Activated CD4-positive, alpha-beta T cell treated with anti-CD3 and anti-CD28 coated beads for 36 hours (primary cell): ENCODE measurements at places on chromosomes 4 and X. TPM values are rescaled to one million over a fixed set of nuclear protein-coding genes. Genes with fewer than 3 reads are reported as not detected.

GNRHR gene
- total RNA-seq, result not detected

GRCh38 chr4:94181815-94182214 is 25.9 kb upstream of the SMARCAD1 start:
- DNase-seq, result no peak

TDO2 gene
- total RNA-seq, result not detected

DMD gene
- total RNA-seq, result 1.8 TPM

- DNase-seq, result no peak
These were observed 10.4 kb downstream of the SLC9B1 start for GRCh38 chr4:103008875-103009729.

DNA sequence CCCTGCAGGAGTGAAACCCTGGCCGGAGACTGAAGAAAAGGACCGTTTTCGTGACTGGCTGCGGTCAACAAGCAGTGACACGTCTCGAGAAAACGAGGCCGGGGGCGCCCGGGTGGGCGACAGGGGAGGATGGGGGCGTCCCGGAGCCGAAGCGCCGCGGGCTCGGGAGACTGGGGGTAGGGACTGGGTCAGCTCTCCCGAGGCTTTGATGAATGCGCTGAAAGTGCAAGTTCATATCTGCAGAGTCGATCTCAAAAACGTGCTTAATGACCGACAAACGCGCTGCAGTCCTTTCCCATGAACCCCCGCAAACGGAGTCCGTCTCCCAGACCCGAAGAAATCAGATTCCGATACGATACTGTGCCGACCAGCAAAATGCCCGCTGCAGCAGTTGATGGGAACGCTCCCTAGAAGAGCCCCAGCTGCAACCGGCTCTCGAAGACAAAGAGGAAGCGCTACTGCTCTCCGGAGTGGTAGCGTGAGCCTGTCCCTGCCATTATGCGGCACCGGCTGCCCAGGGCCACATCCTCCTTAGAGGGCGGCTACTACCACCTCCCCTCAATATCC is 806 bp upstream of the CD99L2 start:
- DNase-seq, result peak; percentile 34

GRCh38 chrX:12997906-12998687 is 23.2 kb downstream of the TMSB4X start:
- peak; percentile 34 for DNase-seq

DNA sequence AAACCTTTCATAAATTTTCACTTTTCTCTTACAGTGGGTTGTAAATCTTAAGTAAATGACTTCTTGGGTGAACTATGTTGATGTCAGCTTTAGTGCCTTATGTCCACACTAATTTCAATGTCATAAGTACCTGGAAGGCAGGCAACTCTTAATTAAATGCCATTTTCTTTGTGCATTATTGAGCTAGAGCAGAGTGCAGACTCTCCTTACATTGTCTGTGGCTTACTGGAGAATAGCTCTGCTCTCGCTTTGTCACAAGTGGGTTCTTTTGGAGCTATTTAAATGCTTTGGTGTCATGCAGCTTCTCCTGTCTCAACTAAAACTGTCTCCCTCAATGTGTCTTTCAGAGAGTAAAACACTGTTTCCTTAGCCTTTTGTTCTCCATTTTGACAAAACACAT is 411.6 kb downstream of the STIM2 start:
- no peak for DNase-seq

DNA sequence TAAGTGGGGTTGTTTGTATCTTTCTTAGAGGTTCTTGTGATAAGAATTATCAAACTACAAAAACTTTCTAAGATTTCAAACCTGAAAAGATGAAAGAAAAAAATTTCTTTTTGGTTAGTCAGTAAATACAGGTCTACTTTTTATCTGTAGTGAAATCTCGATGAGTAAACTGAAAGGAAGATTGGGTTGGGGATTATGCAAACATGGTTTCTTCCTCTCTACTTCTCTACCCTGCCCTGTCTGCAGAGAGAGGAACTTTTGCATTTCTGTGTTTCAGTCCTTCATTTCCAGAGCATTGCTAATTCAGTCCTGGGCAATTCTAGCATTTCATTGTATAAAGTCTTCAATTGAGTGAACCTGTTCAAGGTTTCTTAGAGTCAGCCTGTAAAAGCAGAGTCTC is 51.6 kb upstream of the IL2 start:
- DNase-seq, result no peak

- DNase-seq, result no peak
These were observed 506.0 kb upstream of the FAM241A start for GRCh38 chr4:111639120-111639690.

- peak; percentile 34 for DNase-seq
These were observed 28.8 kb upstream of the CFAP47 start for GRCh38 chrX:35890699-35891098.

DNA sequence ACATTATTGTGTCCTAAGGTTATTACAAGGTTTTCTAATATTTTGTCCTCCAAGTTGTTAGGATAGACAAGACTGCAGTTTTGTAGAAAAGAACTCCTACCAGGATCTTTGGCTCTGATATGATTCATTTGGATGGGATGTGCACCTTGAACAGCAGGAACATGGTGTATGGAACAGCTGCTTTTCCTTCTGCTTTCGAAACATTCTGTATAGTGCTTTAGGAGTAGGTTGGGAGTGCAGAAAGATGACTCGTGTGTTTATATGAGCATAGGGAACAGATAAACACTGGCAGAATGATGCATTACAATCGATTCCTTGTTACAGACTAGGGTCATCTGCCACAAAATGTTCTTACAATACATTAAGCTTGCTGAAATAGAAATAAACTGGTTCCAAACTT is 790.1 kb downstream of the DMD start:
- DNase-seq, result no peak

CRMP1 gene
- not detected for total RNA-seq

- DNase-seq, result no peak
These were observed 69.6 kb downstream of the ENPP6 start for GRCh38 chr4:184147858-184148737.

GRCh38 chr4:115158296-115158695 is 44.9 kb upstream of the NDST4 start:
- DNase-seq, result no peak

IBSP gene
- not detected for total RNA-seq

- no peak for DNase-seq
These were observed 3.7 kb downstream of the CTAG2 start for GRCh38 chrX:154649503-154650220.

GRCh38 chr4:73964862-73965611 is 16.8 kb downstream of the PF4 start:
- DNase-seq, result no peak

RAB39B gene
- total RNA-seq, result 16.4 TPM

- DNase-seq, result peak; percentile 25
These were observed 39.3 kb downstream of the ING2 start for GRCh38 chr4:183544109-183544508.

UGT2A1 gene
- total RNA-seq, result not detected

DNA sequence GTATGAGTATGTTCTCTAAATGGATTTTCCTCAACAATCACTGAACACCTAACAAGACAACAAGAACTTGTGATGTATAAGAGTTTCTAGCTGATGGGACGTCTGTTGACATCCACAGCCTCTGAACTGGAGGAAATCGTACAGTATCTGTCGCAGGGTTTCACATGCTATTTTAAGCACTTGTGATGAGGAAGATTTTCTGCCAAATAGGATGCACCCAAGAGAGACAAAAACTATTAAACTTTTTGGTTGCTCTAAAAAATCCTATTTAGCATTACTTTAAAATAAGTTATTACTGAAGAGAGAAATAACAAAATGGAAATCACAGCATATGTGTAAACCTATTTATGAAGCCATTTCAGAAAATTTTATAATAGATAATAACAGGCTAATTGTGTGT is 356.1 kb upstream of the SLC7A11 start:
- DNase-seq, result no peak

- no peak for DNase-seq
These were observed 119.5 kb upstream of the LIMCH1 start for GRCh38 chr4:41418444-41418843.

C1GALT1C1 gene
- 18.2 TPM for total RNA-seq

DNA sequence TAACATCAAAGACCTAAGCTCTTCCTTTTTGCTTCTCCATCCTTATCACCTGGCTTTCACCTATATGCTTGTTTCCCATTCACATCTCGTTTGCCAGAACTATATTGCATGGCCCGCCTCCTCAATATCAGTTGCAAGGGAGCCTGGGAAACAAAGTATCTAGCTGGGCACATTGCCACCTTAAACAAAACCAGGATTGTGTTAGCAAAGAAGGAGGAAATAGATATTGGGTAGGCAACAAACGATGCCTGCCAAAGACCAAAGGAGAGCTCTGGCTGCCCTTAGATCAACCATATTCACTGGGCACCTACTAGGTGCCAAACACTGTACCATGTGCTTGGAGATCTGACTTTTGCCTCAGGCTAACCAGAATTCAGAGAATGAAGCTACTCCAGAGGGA is 107.5 kb downstream of the GRIA3 start:
- no peak for DNase-seq

DNA sequence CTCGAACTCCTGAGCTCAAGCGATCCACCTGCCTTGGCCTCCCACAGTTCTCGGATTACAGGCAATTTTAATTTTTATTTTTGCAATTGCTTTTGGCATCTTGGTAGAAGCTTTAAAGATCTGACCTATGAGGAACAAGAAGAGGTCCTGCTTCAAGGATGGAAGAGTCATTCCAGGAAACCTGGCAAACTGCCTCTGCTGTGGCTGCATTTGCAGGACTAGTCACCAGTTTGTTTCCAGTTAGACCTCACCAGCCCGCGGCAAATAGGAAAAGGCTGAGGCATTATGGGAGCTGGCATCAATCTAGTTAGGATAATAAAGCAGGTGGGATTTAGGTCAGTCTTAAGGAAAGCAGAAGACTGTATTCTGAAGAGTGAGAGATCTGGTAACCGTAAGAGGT is 51.9 kb upstream of the LAS1L start:
- DNase-seq, result no peak

TNIP3 gene
- total RNA-seq, result 4.8 TPM

DNA sequence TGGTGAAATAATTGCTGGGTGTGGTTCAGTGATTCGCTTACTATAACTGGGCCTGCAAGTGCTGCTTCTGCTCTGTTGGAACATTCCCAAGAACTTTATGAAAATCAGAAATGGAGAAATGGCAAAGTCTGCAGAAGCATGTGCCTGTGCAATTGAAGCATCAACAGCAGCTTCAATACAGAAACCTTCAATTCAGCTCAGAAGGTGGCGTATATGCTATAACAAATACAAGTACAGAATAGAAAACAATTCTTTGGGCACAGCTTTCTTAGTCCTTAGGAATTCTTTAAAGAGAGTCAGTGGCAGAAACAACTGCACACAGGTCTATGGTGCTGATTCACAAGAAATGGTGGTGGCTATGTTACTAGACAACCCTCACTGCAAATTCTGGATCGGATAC is 18.0 kb upstream of the PDHA2 start:
- DNase-seq, result no peak

- DNase-seq, result no peak
These were observed 347.4 kb upstream of the MAGEB2 start for GRCh38 chrX:29867971-29868370.

DNA sequence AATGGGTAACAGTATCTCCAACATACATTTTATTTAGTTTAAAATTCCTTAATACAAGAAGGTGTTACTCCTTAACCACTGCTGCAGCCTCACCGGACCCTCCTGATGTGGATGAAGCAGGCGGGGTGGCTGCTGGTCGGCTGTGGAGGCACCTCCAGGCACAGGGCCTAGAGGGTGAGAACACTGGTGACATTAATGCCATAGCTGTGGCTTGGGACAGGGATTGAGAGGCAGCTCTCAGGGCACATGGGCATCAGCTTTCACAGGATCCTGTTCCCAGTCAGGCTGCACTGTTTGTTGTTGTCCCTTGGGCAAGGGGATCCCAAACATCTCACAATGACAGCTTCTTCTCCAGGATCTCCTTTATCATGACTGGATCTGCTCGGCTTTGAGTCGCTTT is 90.0 kb downstream of the GATB start:
- DNase-seq, result no peak

STATH gene
- total RNA-seq, result not detected

GRCh38 chr4:33873791-33874190 is 2370.5 kb downstream of the ARAP2 start:
- no peak for DNase-seq

- DNase-seq, result no peak
These were observed 5.3 kb downstream of the HCFC1 start for GRCh38 chrX:153966283-153966688.

MAGEA2 gene
- total RNA-seq, result not detected

LRCH2 gene
- not detected for total RNA-seq

- no peak for DNase-seq
These were observed 31.5 kb downstream of the SLC9A7 start for GRCh38 chrX:46727441-46727840.

PPBP gene
- total RNA-seq, result not detected

DNA sequence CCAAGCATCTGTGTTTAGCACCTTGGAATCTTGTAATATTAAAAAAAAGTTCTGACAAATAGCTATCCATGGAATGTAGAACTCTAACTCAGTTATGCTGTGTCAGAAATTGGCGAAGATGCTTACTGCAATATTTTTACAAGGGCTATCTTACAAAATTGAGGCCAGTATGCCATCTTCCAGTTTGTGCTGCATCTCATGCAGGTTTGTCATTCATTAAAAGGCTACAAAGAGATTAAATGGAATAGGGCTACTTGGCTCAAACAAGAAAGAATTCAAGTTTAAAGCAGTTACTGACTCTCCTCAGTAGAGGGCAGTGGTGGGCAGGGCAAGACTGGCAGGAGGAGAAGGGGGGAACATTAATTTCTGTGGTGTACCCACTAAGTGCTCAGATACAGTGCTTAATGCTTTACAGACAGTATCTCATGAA is 66.5 kb downstream of the SHROOM4 start:
- DNase-seq, result peak; percentile 22

GRCh38 chr4:67701517-67701850 is 529 bp upstream of the UBA6 start:
- DNase-seq, result no peak

- DNase-seq, result no peak
These were observed 103.5 kb upstream of the NOCT start for GRCh38 chr4:138911909-138912703.

DNA sequence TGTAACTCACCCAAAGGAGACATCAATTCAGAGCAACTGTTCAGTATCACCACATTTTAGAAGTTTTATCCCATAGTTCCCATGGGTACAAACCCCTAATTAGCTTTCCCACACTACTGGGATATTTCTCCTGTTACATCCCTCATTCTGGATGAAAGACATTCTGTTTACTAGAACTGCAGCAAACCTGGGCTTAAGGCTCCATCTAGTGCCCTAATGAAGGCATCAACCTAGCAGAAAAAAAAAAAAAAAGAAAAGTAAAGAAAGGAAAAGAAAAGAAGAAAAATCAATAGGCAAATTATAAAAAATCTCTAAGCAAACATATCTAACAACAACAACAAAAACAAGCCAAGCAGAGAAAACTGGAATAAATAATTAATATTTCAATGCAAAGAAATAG is 133.7 kb upstream of the CPXCR1 start:
- DNase-seq, result no peak
